ENCODE measurements at places on chromosomes 7 and 10.

GRCh38 chr7:23299770-23300300 is 696 bp downstream of the MALSU1 start:
- no peak for DNase-seq

DNA sequence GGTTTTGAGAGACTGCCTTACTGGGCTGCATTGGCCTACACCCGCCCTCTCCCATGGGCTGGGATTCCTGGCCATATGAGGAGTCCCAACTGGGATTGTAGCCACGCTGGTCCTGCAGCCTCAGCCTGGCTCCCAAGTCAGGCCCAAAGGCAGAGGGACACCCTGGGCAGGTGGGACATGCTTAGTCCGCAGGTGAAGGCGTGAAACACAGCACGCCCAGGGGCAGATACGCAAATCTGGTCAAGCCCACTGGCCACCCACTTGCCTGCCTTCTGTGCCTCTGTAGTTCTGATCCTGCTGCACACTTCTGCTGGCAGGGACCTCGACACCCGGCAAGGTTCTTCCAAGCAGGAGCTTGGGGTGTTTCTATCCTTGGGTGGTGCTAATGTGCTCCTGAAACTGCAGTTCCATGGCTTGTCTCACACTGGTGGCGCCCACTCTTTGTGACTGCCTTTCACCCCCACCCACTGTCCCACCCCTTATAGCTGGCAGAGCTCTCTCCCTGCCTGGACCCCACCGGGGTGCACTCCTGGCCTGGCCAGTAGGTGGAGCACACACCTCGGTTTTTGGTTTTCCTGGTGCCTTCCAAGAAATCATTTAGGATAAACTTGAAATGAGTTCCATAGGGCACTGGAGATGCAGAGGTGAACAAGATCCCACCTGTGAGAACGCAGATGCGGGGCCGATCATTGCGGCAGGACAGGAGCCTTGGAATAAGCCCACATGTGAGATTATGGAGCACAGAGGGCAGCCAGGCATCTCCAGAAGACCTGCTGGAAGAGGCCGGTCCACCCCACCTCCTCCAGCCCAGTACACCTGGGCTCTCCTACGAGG is 47.9 kb downstream of the MKI67 start:
- peak; percentile 39 for DNase-seq

GRCh38 chr7:45649560-45650346 is 75.6 kb downstream of the ADCY1 start:
- no peak for DNase-seq

DNA sequence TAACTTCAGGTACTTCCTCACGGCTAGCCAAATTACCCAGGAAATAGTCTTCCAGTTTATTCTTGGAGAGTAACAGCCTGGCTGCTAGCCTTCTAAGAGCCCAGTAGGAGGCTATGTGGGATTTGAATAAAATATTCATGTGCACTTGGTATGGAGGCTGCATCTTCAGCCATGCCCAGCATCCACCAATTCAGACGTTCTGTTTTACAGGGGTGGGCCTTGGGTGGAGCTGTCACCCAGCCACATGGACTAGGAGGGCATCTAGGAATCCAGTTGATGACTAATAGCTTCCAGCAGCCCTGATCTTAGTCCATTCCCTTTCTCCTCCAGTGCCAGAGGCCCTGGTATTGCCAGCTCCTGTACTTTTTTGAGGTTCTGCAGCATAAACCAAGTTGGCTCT is 66.3 kb upstream of the ZRANB1 start:
- DNase-seq = no peak

- no peak for DNase-seq
These were observed 27.2 kb downstream of the HTR5A start for GRCh38 chr7:155097338-155097737.

DNA sequence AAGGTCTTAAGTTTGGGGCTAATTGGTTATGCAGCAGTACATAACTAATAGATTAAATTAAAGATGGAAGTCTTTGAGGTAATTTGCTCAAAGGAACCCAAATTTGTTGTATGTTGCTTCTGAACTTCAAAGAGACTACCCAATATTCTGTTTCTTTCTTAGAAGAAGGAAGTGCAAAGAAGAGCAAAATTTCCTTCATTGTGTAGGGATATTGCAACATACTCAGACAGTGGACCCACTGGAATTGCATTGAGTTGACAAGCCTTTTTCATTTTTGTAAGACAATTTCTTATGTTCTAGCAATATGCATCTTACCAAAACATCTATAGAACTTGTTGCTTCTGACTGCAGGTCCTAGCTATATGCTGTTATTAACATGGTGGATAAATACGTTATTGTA is 527.8 kb downstream of the SH2D4B start:
- DNase-seq = no peak

GRCh38 chr7:138435231-138435919 is 24.7 kb upstream of the TRIM24 start:
- DNase-seq = no peak

GRCh38 chr10:24858288-24859270 is 93.8 kb downstream of the PRTFDC1 start:
- DNase-seq = no peak

GRCh38 chr10:24950439-24950838 is 2.0 kb downstream of the PRTFDC1 start:
- DNase-seq = no peak

DNA sequence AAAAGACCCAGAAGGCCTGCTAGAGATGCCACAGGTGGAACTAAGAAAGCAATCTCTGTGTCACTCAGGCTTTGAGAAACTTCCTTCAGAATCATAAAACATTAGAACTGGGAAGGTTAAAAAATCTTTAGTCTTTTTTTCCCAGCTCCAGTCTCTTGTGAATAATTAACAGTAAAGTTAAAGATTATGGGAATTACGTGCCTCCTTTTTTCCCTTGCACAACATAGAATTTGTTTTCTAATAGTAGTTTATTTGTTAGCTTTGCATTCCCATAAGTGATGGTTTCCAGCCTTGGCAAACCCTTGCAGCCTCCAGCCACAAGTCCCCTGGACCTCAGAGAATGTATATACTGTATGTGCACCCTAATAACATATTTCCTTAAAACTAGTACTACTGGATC is 128.3 kb downstream of the TPST1 start:
- DNase-seq = no peak

DNA sequence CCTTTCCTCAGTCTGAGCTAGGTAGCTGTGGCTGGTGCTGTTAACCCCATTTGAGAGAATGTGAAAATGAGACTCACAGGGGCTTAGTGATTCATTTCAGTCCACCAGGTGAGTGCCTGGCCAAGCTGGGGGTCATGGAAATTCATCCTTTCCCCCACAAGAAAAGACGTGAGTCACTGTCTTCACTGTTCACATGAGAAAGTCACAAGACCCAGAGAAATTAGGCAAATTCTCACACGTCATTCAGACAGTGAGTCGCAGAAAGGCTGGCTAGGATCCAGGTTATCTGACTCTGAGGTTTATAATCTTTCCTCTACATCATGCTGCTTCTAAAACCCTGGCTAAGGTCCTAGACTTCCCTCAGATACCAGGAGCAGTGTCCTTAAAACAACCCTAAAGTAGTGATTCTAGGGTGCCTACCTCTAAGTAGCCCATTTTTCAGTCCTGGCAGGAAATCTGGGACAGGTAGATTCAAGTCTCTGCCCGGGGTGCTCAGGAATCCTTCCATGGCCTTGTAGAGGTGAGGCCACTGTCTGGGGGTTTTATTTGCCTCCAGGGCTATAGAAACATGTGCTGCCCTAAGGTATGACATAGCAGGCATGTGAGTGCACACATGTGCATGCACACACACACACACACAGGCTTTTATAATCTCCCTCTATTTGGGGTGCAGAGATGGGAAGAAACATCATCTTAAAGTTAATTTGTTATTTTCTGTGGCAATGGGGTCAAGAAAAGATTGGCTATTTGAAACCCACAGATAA is 427.9 kb upstream of the CELF2 start:
- no peak for DNase-seq

- DNase-seq = no peak
These were observed 14.2 kb upstream of the CAMK2G start for GRCh38 chr10:73888514-73888913.

DNA sequence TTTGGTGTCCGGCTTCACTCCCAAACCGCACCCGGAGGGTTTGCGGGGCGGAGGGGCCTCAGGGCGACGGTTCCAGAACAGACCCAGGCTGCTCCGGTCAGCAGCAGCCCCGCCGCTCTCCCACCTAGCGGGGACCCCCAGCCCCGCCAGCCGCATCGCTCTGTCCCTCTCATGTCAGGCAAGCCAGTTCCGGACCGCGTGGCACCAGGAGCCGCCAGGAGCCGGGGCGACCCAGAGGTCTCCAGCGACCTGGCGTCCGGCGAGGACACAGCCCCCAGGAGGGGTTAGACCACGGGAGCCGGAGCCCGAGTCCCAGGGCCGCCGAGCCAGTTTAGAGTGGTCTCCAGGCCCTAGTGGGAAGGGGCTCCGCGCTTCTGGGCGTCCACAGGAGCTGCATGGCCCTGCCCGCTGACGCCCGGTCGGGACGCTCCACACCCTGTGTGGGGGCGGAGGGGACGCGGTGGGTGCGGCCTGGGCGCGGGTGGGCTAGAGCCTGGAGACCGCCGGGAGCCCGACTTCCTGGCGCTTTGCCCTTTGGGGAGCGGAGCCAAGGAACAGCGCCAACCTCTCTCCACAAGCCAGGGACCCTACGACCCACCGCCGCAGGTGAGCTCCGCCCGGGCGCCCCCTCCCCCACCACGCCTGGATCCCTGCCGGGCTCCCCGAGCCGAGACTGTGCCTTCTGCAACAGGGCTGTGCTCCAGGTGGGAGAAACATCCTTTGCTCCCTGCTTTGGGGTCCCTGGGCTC is 43.4 kb downstream of the ZNF117 start:
- no peak for DNase-seq

DNA sequence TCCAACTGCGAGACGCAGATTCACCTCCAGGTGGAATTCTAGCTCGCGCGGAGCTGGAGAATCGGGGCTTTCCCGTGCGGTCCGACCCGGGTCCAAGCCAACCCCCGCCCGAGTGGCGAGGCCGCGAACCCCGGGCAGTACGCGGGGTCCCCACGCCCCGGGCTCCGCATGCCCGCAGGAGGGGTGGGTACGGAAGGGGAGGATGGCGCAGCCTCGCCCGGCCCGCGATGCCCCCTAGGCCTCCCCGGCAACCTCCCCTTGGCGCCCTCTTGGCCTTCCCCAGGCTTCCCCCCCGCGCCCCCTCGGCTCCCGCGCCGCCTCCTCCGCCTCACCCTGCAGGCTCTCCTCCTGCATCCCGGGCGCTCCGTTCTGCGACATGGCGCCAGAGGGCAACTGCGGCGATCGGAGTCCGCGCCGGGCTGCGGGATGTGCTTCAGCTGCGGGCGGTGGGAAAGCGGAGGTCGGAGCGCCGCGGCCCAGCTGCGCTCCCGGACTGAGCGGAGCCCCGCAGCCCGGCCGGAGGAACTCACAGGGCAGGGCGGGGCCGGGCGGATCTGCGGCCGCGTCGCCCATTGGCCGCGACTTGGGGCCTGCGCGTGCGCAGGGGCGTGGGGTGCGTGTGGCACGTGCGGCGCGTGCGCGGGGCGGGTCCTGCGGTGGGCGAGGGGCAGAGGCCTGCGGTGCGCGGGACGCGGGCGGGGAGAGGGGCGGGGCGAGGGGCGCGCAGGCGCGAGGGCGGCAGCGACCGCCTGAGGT is at the start of gene BNIP3:
BNIP3 (minus strand) TSS at position 495 of the 756 bp plus-strand sequence; CDS start at position 378, 117 bp downstream.
- peak; percentile 91 for DNase-seq

- DNase-seq = no peak
These were observed 77.5 kb downstream of the EGFR start for GRCh38 chr7:55096323-55096722.

DNA sequence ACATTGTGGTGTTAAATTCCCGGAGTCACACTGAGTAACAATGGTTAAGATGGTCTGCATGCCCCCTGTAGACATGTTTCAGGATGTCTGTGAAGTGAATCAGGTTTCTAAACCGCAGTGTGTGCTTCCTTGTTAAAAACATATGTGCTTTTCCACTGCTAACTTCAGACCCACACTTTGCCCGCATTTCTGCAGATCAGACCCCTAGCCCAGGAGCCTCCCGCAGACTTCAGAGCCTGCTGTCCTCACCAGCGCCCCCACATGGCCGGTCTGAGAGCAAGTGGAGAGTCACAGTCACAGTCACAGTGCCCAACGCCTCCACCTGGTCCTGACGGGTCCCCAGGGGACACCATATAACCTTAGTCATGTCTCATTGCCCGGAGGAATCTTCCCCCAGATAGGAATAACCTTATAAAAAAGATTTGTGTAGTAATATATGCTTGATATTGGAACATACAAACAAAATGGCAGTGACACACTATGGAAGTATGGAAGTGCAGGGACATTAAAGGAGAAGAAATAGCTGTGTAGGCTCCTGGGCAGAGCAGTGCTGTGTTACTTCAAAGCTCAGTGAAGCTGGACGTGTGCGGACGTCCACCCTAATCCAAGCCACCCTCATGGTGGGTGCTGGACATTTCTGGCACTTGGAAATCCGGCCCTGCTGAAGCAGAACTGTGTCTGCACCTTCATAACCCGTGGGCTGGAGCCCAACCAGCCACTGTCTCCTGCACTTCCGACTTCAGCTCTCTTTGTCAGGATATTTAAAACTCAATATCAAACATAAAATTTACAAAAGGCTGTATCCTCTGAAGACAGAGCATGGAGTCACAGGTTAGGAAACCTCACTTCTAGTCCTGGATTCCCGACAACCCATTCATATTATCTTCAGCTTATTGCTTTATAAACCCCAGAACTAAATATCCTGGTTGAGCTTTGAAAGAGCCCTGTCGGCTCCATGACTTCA is 29.0 kb downstream of the GSTO2 start:
- DNase-seq = no peak

DNA sequence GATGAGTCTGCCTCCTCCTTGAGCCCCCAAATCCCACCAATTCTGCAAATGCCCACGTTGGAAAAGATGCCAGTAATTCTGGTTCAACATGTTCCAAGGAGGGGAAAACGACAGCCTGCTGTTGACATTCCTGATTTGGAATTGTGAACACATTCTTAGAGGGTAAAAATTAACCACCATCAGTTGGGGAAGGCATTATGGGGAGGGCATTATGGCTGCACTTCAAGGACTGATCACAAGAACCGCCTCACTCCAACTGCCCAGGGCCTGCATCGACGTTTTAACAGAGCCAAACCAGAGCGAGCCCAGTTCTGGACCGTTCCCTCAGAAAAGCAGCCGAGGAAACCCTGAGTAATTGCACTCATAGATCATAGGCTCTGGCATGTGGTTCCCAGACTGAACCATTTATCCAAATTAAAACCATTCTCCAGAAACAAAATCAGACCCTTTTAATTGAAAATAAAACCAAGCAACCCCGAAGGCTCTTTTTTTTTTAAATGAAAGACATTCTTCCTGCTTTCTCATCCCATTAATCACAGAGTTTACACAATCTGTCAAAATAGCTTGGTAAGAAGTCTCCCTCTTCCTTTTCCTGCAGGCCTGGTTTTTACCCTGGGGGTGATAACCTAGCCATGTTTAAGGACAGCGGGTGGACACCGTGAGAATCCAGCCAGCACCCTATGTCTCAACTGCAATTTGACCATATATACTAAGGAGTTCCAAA is 8.0 kb downstream of the TNS3 start:
- DNase-seq = no peak

- DNase-seq = no peak
These were observed 35.2 kb upstream of the GDF10 start for GRCh38 chr10:47264797-47265281.

- DNase-seq = no peak
These were observed 134.8 kb downstream of the MLLT10 start for GRCh38 chr10:21668831-21669230.

Measured in T-cell (primary cell).